ENCODE measurements at places on chromosomes 2 and 18. TPM values are rescaled to one million over a fixed set of nuclear protein-coding genes. Genes with fewer than 3 reads are reported as not detected.

The EML6 gene
- total RNA-seq, result 8.1 TPM

The FAM124B gene
- total RNA-seq, result not detected

- DNase-seq, result peak; percentile 88
These were observed 20.7 kb upstream of the MREG start for GRCh38 chr2:216034065-216034464.

- DNase-seq, result no peak
These were observed 15.8 kb downstream of the HS1BP3 start for GRCh38 chr2:20635113-20635510.

GRCh38 chr18:25420077-25420825, 68.3 kb upstream of the ZNF521 start:
- DNase-seq, result no peak

GRCh38 chr2:12579018-12579417, 137.7 kb upstream of the TRIB2 start:
- DNase-seq, result no peak
